ENCODE measurements at places on chromosomes 5 and 9.

- DNase-seq, result no peak
These were observed 86.6 kb downstream of the SH3GL2 start for GRCh38 chr9:17665450-17665849.

- DNase-seq, result no peak
These were observed 375.6 kb upstream of the NUDT12 start for GRCh38 chr5:103938146-103938695.

GRCh38 chr9:129482521-129483414 lies 138.1 kb downstream of the C9orf50 start:
- no peak for DNase-seq

DNA sequence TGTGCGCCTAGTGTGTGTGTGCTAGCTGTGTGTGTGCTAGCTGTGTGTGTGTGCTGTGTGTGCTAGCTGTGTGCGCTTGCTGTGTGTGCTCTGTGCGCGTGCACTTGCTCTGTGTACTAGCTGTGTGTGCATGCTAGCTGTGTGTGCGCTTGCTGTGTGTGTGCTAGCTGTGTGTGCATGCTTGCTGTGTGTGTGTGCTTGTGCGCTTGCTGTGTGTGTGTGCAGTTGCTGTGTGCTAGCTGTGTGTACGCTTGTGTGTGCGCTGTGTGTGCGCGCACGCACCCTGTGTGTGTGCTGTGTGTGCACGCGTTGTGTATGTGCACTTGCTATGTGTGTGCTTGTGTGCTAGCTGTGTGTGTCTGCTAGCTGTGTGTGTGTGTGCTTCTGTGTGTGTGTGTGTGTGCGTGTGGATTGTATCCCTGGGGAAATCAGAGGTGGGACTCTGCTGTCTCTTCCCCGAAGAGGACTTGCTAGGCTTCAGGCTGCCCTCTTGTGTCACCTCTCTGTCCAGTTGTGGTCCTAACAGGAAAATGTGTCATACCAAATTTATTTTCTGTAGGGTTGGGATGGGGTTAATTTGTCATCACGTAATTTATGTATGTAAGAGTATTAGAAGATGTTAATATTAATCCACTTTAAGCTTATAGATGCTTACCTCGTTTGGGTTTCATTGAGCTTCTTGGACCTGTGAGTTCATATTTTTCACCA lies 38.9 kb downstream of the TPPP start:
- no peak for DNase-seq

- no peak for DNase-seq
These were observed 1184.8 kb downstream of the DTWD2 start for GRCh38 chr5:117803533-117803932.
